ENCODE measurements at places on chromosomes 5 and 9.

GRCh38 chr5:180315762-180316212 is 23.9 kb upstream of the MAPK9 start:
- no peak for DNase-seq

DNA sequence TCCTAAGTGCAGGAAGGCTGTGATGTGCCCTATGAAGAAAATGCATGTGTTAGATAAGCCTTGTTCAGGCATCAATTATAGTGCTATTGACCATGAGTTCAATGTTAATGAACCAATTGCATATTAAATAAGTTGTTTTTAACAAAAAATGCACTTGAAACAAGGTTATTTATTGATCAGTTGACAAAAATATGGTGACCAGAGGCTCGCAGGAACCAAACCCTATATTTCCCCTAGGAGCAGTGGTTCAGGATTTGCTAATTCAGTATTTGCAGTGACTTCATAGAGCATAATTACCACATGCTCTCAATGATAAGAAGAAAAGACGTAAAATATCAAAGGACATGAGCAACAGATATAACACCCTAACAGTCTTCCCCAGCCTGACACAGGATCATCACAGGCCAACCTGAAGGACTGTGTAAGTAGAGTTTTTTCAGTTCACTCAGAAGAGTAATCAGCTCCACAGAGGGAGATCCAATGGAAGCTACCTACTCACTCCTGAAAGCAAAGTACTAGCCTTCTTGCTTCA is 92.3 kb downstream of the SEMA5A start:
- DNase-seq, result no peak

DNA sequence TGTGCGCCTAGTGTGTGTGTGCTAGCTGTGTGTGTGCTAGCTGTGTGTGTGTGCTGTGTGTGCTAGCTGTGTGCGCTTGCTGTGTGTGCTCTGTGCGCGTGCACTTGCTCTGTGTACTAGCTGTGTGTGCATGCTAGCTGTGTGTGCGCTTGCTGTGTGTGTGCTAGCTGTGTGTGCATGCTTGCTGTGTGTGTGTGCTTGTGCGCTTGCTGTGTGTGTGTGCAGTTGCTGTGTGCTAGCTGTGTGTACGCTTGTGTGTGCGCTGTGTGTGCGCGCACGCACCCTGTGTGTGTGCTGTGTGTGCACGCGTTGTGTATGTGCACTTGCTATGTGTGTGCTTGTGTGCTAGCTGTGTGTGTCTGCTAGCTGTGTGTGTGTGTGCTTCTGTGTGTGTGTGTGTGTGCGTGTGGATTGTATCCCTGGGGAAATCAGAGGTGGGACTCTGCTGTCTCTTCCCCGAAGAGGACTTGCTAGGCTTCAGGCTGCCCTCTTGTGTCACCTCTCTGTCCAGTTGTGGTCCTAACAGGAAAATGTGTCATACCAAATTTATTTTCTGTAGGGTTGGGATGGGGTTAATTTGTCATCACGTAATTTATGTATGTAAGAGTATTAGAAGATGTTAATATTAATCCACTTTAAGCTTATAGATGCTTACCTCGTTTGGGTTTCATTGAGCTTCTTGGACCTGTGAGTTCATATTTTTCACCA is 38.9 kb downstream of the TPPP start:
- DNase-seq, result no peak

DNA sequence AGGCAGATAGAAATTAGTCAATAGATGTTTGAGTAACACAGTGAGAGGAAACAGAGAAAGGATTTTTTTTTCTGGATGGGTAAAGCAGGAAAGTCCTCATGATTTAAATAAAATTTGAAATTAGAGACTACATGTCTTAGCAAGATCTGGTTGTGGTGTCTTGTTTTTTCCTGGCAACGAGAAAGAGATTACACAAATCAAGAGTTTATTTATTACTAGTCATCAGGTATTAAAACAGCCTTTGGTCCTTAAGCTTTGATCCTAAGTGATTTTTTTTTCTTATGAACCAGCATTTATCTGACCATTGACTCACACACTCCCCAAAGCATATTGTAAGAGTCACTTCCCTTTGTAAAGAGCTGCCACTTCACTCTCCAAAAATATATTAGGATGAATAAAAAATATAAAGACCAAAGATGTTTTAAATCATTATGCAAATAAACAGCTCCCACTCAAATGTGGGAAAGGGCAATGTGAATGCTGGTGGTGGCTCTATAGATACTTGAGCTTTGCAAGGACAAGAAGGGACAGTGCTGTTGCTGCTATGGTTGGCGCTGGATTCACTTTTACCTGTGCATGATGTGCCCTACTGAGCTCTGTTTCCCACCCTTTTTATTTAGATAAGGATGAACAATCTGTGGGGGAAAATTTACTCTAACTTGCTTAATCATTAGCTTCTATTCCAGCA is 1726.5 kb downstream of the MAT2B start:
- DNase-seq, result no peak

- DNase-seq, result no peak
Observed at GRCh38 chr9:89935801-89936200, 331.0 kb downstream of the GADD45G start.

GRCh38 chr9:110900917-110901316 is 137.4 kb downstream of the LPAR1 start:
- DNase-seq, result no peak

DNA sequence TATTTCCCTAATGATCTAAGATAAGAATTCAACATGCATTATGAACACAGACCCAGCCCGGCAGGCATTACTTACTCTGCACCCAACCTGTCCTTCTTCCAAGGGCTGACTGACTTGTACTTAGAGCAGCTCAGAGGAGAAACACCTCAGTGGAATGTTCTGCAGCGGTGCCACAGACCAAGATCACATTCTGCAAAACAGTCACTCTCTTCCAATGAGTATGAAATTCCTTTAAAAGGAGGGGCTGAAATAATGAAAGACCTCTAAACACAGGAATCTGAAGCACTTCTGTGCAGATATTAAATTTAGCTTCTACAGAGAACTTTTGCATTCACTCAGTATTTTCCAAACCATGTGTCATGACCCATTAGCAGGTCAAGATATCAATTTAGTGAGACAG is 172.9 kb downstream of the ZDHHC21 start:
- DNase-seq, result no peak

DNA sequence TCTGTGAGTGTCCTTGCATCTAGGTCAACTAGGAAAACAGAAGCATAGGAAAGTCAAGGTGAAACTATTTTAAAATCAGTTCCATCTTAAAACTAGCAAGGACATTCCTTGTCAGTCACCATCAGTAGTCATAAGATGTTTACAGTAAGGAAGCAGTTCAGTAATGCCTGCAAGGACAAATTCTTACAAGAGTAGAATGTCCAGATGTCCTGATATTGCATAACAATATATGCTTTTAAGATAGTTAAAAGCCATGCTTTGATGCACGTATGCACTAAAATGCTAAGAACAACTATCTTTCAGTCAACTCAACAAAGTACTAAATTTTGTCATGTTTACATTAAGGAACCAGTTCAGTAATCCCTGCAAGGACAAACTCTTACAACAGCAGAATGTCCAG is 11.3 kb upstream of the SVEP1 start:
- no peak for DNase-seq

DNA sequence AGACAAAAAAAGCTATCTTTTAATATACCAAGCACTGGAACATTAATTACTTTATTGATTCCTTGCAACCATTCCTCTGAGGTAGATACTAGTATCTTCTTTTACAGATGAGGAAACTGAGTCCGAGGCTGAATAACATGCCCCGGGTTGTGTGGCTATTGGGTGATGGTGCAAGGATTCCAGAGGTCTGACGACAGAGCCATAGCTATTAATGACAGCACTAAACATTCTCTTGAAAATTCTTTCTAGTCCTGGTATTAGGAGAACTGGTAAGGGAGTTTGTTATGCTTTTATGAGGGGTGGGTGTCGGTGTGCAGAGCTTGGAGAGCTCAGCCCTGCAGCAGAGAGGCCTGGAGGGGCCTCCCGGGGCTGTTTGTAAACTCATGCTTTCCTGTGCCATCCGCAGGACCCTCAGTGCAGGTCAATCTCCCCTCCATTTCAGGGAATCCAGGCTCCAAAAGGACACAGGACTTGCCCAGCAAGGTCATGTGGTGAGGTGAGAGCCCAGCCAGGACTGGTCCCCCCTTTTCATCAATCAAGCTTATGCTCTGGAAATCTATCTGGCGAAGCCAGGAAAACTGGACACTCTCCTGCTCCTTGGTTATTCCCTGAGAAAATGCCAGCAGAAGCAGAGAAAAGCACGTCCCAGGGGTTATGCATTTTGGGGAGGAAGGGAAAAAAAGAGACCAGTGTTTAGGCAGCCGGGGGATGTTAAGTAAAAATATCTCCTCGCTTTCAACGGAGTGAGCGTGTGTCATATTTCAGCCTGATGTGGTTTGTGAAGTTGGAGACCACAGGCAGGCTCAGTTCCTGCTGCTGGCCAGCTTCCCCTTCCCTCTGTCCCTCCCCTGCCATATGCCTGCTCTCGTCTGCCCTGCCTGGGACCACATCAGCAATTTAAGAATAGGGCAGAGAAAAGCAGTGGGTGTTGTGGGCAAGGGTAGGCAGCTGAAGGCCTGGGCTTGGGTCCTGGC is 3.7 kb downstream of the GSN start:
- no peak for DNase-seq

Data from GOT3 (cell line).